ENCODE measurements at places on chromosomes 13 and 19.

- no peak for DNase-seq
These were observed 81.9 kb downstream of the TUBGCP3 start for GRCh38 chr13:112506046-112506445.

GRCh38 chr13:42792154-42792553, 10.8 kb downstream of the FAM216B start:
- no peak for DNase-seq

DNA sequence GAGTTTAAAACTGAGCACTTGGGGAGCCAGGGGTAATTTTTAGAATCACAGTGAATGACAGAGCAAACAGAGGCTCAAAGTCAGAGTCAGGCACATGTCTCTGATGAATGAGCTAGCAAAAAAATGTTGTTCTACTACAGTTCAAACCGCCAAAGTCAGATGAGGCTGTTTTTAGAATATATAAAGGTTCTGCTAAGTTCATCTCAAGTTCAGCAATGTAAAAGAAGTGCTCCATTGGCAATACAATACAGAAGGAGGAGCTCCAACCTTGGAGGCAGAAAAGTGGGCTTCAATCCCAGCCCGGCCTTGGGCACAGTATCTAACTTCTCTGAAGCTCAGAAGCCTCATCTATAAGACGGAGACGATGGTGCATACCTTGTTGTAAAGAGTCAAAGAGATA, 70.1 kb upstream of the IPO5 start:
- no peak for DNase-seq

GRCh38 chr19:43594710-43595604, 977 bp downstream of the IRGQ start:
- DNase-seq: peak; percentile 45

DNA sequence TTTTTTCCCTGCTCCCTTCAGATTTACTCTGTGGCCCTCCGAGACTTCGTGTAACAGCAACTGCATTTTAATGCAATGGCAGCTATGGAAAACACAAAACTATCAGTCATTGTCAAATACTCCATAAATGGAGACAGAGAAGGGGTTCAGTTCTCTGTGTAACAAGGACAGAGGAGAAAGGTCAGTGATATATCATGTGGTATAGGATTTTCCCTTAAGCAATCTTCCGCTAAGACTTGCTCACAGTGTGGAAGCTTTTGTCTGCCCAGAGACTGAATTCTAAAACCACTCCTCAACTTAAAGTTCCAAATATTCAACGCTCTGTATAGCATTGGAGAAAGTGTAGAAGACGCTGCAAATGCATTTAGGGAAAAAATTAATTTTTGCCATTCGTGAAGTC, 111.3 kb upstream of the EDNRB start:
- DNase-seq: no peak

- peak; percentile 43 for DNase-seq
These were observed 926 bp downstream of the PRR12 start for GRCh38 chr19:49591731-49592485.

GRCh38 chr13:41139296-41139966, 6.8 kb upstream of the KBTBD6 start:
- DNase-seq: no peak

- no peak for DNase-seq
These were observed 5.6 kb downstream of the CERS4 start for GRCh38 chr19:8214802-8215201.

GRCh38 chr19:24054044-24054935, 32.7 kb upstream of the ZNF254 start:
- no peak for DNase-seq

DNA sequence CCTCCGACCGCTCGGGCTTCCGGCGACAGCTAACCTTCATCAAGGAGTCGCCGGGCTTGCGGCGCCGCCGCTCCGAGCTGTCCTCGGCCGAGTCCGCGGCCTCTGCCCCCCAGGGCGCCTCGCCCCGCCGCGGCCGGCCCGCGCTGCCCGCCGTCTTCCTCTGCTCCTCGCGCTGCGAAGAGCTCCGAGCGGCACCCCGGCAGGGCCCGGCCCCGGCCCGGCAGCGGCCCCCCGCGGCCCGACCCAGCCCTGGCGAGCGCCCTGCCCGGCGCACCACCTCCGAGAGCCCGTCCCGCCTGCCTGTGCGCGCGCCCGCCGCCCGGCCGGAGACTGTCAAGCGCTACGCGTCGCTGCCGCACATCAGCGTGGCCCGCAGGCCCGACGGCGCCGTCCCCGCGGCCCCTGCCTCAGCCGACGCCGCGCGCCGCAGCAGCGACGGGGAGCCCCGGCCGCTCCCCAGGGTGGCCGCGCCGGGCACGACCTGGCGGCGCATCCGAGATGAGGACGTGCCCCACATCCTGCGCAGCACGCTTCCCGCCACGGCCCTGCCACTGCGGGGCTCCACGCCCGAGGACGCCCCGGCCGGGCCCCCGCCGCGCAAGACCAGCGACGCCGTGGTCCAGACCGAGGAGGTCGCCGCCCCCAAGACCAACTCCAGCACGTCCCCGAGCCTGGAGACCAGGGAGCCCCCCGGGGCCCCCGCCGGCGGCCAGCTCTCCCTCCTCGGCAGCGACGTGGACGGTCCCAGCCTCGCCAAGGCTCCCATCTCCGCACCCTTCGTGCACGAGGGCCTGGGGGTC, 9.6 kb downstream of the C19orf25 start:
- DNase-seq: no peak

DNA sequence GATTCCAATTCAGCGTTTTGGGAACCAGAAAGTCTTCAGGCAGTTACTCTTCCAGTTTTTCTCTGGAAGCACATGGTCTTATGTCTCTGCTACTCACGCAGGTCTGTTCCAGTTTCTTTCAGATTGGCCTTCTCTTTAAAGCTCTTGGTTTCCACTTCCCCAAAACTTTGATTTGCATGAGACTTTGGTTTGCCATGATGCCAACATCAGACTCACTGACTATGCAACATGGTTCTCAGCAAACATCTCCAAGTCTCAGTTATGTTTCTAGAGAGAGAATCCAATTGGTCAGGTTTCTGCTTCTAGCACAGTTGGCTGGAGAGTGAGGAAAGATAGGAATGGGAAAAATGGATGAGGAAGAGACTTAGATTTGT, 3.1 kb downstream of the AKAP11 start:
- DNase-seq: no peak

DNA sequence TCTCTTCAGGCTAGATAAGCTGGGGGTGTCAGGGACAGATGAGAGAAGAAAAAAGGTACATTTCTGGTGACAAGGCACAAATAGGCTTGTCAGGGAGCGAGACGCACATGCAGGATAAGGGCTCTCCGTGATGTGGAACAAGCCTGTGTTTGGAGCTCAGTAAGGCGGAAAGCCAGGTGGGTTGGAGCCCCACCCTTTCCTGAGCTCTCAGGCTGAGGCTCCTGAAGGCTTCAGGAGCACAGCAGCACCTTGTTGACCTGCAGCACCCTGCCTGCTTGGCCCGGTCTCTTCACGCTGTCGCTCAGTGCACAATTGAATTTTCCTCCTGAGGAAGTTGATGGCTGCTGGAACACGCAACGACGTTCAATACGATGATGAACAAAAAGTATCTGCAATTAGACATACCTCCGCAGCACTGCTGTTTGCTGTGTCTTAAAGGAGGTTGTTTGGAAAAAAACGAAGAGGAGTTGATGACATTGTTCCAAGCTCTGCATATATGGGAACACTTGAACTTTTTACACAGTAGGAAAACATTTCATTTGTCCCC, 29.3 kb downstream of the SERP2 start:
- DNase-seq: no peak

DNA sequence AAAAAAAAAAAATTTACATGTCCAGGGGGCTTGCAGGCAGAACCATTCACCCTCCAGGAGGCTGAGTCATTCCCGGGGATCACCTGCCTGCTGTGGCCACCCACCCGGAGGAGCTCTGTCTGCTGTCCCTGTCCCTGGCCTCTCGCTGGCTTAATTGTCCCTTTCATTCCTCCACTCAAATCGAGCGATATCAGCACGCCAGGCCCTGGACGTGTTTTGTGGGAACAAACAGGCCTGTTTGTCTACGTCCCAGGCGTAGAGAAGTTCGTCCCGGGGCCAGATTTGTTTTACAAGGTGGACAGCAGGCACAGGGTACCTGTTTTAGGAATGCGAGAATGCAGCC, 21.2 kb downstream of the SULT2B1 start:
- DNase-seq: no peak

DNA sequence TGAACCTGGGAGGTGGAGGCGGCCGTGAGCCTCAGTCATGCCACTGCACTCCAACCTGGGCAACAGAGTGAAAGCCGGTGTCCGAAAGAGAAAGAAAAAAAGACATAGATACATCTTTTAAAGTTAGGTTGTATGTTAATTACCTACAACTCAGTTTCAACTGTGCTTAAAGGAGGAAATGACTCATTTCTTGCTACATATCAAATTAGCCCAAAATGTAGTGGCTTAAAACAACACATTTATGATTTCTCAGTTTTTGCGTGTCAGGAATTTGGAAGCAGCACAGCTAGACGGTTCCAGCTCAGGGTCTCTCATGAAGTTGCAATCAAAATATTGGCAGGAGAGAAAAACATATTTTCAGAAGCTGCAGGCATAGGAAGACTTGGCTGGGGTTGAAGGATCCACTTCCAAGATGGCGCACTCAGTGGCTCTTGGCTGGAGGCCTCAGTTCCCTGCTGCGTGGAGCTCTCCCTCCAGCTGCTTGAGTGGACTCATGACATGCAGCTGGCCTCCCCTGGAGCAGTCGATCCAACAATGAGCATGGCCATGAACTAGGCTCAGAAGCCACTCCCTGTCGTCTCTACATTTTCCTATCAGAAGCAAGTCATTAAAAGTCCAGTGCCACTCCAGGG, 7.1 kb downstream of the LDLR start:
- DNase-seq: no peak

- no peak for DNase-seq
These were observed 67.8 kb upstream of the IPO5 start for GRCh38 chr13:97885641-97886040.

DNA sequence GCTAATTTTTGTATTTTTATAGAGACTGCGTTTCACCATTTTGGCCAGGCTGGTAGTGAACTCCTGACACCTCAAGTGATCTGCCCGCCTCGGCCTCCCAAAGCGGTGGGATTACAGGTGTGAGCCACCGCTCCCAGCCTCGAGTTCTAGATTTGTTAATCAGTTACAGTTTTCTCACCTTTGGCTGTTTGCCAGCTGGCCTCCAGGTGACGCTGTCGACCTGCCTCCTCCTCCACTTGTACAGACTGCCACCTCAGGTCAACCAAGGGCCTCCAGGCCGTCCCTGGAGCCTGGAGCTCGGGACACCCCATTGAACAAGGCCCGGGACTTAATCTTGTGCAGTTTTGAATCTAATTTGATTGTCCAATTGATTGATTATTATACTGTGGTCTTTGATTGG, 45.5 kb downstream of the IER2 start:
- DNase-seq: peak; percentile 11

- DNase-seq: no peak
These were observed 8.7 kb downstream of the FIZ1 start for GRCh38 chr19:55590617-55591016.

DNA sequence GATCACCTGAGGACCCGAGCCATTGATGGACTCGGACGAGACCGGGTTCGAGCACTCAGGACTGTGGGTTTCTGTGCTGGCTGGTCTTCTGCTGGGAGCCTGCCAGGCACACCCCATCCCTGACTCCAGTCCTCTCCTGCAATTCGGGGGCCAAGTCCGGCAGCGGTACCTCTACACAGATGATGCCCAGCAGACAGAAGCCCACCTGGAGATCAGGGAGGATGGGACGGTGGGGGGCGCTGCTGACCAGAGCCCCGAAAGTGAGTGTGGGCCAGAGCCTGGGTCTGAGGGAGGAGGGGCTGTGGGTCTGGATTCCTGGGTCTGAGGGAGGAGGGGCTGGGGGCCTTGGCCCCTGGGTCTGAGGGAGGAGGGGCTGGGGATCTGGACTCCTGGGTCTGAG, 888 bp downstream of the FGF21 start:
- DNase-seq: no peak

Data from activated naive CD4-positive, alpha-beta T cell (primary cell).